Activated CD4-positive, alpha-beta T cell treated with anti-CD3 and anti-CD28 coated beads for 4 hours (primary cell): ENCODE measurements at places on chromosomes 3 and 15.

DNA sequence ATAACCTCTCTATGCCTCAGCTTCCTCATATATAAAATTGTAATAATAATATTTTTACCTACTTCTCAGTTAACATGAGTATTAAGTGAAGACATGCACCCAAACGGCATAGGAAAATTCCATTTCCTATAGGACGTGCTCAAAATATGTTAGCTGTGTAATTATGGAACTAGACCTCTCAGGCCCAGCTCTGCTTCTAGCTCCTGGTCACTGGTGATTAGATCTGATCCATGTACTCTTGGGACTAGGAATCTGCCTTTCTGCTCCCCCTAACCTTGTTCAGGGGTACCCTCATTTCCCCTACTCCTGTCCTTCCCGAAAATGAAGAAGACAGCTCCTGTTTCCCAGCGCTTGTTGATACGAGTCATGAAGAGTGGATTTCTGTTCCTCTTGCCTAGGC lies 29.6 kb downstream of the TF start:
- no peak for DNase-seq

DNA sequence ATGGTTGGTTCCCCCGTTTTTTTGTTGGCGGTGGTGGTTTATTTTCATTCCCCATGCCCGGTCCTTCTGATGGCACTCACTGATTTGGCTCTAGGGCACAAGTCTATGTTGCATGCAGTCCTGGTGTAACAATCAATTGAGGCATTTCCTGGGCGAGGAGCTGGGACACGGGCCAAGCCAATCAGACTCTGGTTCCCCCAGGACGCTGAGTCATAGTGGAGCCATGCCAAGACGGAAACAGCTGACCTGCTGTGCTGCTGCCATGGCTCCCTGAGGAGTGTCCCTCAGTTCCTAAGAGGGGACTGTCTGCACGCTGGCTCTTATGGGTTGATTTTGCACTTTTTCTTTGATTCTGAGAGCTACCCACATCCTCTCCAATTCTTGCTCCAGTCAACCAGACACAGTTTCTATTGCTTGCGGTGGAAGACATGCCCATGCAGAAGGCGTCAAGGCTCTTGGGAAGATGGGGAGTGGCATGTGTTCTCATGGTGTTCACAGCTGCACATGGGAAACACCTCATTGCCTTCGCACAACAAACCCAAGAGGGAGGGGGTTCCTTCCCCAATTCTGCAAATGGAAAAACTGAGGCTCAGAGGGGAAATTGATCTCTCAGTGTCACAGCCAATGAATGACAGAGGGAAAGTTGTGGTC lies 28.3 kb upstream of the ALDH1L1 start:
- DNase-seq: no peak

DNA sequence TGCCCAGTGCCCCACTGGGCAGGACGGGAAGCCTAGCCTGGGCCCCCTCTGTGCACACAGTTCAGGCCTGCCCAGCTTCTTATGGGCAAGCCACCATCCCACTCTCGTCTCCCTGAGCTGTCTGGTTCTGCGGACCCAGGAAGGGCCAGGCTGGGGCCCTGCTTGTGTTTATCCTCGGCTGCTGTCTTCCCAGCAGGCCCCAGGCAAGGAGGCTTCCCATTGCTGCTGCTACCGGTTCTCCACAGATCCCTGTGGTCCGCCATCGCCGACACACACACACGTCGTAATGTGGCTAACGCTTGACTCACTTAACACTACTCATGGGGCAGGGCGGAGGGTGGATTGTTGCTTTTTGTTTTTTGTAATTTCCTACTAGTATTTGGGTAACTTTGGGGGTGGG lies 52.4 kb upstream of the SLC6A1 start:
- no peak for DNase-seq

GRCh38 chr3:99325402-99325801 lies 313.0 kb upstream of the COL8A1 start:
- DNase-seq: no peak

DNA sequence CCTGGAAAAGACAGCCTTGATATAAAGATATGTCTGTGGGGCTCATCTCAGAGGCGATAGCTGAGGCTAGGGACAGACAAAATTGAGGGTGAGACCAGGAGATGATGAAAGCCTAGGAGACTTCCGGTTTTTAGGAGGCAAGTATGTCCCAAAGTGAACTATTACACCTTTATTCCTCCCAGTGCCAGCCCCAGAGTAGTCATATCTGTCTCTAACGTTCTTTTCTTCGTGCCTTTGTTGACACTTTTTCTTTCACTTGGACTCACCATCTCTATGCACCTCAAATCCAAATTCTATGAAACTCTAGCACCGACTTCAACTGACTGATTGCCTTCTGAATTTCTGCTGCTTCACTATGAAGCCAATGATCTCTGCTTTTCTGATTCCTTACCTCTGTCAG lies 93.8 kb upstream of the RASGRP1 start:
- DNase-seq: no peak

DNA sequence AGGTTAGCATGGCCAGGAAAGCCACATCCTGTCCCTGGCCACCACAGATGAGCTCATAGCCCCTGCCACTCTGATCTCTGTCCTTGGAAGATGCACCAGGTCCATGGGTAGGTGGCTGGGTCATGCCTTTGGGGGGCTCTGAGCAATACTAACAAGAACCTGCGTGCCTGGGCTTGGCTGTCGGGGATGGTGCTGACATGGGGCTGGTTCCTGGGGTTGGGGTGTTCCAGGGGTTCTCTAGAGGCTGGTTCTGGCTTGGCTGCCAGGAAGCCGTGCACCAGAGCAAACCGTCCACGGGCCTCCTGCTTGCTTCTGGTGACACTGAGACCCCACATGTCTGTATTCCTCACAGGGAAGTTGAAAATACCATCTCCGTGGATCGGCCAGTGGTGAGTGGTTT lies 44.1 kb downstream of the CAPN3 start:
- no peak for DNase-seq

GRCh38 chr3:193620057-193620456 lies 27.0 kb downstream of the OPA1 start:
- DNase-seq: no peak

- DNase-seq: no peak
These were observed 23.8 kb downstream of the FEM1B start for GRCh38 chr15:68301301-68301700.
